Hepatocyte (in vitro differentiated cells): ENCODE measurements at places on chromosomes 13 and 19. TPM values are rescaled to one million over a fixed set of nuclear protein-coding genes. Genes with fewer than 3 reads are reported as not detected.

- no peak for DNase-seq
Observed at GRCh38 chr19:55454787-55455243, 6.6 kb downstream of the ISOC2 start.

DNA sequence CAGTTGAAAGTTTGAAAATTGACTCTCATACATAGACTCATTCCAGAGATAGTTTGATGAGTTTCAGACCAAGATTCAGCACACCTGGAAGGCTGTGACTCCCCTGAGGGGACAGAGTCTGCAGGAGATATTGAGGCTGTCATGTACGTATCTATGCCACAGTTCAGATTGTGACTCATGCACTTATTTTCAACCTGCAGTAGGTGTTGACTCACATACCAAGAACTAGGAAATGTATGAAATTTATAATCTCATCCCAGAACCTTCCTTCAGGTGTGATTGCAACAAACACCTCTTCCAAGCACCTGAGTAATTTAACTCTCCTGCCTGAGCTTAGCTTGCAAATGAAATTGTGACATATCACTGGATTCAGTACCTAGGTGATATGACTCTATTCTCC lies 64.4 kb upstream of the ZNF43 start:
- DNase-seq = no peak

DNA sequence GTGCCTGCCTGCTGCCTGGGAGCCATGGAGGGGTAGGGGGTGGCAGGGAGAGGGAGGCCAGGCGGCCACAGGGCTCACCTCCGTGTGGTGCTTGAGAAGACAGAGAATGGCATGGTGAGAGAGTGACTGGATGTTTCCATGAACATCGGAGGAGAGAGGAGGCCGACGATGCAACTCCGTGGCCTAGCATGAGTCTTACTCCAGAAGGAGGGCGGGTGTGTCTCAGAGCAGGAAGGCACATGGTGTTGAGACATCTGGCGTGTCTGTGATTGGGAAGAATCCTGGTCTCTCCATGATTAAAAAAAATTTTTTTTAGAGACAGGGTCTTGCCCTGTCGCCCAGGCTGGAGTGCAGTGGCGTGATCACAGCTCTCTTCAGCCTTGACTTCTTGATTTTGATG lies 5.1 kb downstream of the IRGC start:
- DNase-seq = no peak

DNA sequence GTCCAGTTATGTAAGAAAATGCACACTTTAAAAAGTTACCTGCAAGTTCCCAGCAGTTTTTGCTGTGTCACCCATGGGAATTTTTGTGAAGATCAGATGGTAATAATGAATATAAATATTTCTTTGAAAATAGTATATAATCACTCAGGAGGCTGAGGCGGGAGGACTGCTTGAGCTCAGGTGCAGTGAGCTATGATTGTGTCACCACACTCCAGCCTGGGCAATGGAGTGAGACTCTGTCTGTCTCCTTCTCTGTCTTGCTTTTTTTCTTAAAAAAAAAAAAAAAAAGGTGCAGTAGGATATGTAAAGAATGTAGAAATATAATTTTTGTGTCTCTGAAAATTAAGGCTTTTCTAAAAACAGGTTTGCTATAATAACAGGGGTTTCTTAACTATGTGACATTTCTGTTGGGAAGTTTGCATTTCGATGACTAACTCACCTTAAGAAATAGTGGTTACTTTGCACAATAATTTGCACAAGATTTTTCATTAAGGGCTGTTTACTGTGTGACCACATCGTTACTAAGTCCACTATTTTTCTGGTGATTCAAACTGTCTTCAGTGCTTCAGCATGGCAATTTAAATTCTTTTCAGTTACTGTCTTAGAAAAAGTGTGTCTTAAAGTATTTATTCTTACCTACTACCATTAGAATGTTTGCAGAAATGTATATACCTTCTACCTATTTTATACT lies 37.3 kb downstream of the DNAJC3 start:
- DNase-seq = peak; percentile 16

DNA sequence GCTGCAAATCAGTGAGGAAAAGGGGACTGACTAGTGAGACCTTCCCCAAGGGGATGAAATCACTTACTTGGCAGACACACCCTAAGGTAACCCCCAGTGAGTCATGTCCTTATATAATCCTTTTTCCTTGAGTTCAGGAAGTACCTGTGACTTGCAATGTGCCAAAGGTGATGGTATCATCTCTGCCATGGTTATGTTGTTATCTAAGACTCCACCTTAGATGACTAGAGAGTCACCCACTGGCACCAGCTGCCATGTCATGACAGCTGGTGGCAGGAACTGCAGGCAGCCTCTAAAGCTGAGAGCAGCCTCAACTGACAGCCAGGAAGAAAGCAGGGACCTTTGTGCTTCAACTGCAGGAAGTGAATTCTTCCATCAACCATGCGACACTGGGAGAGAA lies 12.5 kb downstream of the PBX4 start:
- peak; percentile 63 for DNase-seq

DNA sequence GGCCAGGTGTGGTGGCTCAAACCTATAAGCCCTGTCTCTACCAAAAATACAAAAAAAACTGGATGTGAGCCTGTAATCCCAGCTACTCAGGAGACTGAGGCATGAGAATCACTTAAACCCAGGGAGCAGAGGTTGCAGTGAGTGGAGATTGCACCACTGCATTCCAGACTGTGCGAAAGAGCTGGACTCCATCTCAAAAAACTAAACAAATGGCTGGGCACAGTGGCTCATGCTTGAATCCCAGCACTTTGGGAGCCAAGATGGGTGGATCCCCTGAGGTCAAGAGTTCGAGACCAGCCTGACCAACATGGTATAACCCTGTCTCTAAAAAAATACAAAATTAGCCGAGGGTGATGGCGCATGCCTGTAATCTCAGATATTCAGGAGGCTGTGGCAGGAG lies 34.9 kb upstream of the ZNF83 start:
- no peak for DNase-seq

The PCDH20 gene
- polyA plus RNA-seq = 5.1 and 7.2 TPM in 2 replicates

DNA sequence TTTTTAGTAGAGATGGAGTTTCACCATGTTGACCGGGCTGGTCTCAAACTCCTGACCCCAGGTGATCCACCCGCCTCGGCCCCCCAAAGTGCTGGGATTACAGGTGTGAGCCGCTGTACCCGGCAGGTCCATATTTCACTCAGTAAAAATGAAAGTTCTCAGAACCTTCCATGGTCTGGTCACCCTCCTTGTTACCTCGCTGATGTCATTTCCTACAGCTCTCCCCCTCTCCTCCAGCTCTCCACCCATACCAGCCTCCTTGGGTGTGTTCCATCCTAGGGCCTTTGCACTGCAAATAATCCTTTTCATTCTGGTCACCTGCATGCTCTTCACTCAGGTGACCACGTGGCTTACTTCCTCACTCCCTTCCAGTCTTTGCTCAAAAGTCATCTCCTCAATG lies 78.2 kb upstream of the TNFSF11 start:
- no peak for DNase-seq

The ZNF320 gene
- polyA plus RNA-seq = 5.6 and 15.2 TPM in 2 replicates

The GDF15 gene
- 175 and 185 TPM in 2 replicates for polyA plus RNA-seq

The TJP3 gene
- polyA plus RNA-seq = 49.2 and 56.9 TPM in 2 replicates

The RASGRP4 gene
- polyA plus RNA-seq = 0.44 TPM in 1 of 2 replicates, not detected in the other

- peak; percentile 93 for DNase-seq
Observed at GRCh38 chr13:99606324-99607066, 105.2 kb downstream of the TM9SF2 start.

The CYP4F8 gene
- polyA plus RNA-seq = not detected in 2 replicates

The AMH gene
- polyA plus RNA-seq = 20.9 and 22.3 TPM in 2 replicates

DNA sequence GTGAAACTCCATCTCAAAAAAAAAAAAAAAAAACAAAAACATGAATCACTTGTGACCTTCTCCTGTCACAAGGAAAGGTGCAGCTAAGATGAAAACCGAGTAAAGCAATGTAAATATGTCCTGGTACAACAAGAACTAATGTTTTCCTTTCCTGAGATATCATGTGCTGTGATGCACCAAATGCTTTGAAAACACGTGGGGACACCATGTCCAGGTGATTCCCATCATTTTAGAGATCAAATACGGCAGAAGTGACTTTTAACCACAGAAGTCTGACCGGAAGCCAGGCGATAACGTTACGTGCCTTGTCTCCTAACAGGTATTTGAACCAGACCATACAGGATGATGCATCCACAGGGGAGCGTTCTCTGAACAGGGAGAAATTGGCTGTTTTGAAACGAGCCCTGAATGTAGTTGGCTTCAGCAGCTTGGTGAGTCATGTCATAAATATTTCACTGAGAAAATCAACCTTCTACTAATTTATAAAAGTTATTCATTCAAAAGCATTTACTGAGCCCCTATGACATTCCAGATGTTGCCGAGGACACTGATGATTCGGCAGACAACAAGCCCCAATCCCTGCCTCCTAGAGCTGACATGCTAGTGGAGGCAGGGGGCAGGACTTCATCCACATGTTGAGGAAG lies 328.1 kb downstream of the MYO16 start:
- peak; percentile 40 for DNase-seq

- DNase-seq = no peak
Observed at GRCh38 chr13:45951724-45952123, 100.2 kb upstream of the SIAH3 start.

The BRSK1 gene
- polyA plus RNA-seq = 2.4 and 2.7 TPM in 2 replicates

DNA sequence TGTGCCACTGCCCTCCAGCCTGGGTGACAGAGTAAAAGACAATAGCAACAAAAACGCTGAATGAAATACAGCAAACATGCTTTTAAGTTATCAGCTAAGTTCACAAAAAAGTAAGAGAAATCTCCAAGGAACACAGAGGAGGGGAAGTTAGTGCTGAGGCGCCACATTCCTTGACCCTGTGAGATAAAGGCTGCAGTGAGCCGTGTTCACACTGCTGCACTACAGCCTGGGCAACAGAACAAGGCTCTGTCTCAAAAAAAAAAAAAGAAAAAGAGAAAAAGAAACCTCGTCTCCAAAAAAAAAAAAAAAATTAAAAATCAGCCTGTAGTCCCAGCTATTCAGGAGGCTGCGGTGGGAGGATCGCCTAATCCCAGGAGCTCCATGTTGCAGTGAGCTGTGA lies 16.3 kb upstream of the DOCK6 start:
- DNase-seq = no peak

The CHST8 gene
- polyA plus RNA-seq = 0.40 and 0.89 TPM in 2 replicates

GRCh38 chr19:10653482-10653731 lies 739 bp upstream of the ILF3 start:
- no peak for DNase-seq

DNA sequence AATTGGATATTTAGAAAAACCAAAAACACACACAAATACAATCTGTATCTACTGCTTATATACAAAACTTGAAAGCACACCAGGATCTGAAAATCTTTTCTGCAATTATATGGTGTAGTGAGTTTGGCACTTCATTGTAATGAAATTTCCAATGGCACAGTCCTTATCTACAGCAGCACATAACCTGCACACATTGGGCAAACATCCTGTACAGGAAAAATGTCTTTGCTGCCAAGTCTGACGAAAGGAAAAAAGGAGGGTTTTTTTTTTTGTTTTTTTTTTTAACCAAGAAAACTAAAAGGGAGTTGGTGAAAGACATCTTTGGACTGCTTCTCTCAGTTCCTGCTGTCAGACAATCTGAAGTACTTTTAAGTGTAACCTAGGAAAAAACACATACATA lies 107.8 kb downstream of the FOXO1 start:
- no peak for DNase-seq

GRCh38 chr19:30781047-30781446 lies 408.9 kb downstream of the ZNF536 start:
- no peak for DNase-seq
